ENCODE measurements at places on chromosomes 2 and 18. TPM values are rescaled to one million over a fixed set of nuclear protein-coding genes. Genes with fewer than 3 reads are reported as not detected.

DNA sequence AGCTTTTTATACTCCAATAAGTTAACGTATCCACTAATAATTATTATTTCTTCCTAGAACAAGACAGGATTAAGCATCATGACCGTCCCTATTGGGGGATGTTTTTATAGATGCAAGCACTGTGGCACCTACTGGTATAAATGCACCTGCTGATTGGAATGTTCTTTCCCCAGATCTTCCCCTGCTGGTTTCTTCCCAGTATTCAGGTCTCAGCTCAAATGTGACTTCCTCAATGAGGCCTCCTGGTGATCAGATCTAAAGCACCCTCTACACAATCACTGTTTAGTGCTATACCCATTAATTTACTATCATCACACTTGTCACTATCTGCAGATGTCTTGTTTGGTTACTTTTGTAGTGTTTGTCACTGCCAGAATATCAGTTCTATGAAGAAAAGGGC, 3.9 kb upstream of the TYMS start:
- DNase-seq, result no peak

Gene SKA1
- 29.4 TPM for total RNA-seq

Gene C2orf15
- 0.60 TPM for total RNA-seq

- DNase-seq, result no peak
These were observed 48.5 kb downstream of the CCDC138 start for GRCh38 chr2:108835040-108835439.

Gene OTOS
- total RNA-seq, result not detected

GRCh38 chr2:174595116-174595809, 2.3 kb downstream of the WIPF1 start:
- DNase-seq, result no peak

GRCh38 chr2:62934517-62934916, 116.1 kb upstream of the OTX1 start:
- no peak for DNase-seq

Gene HOXD12
- not detected for total RNA-seq
